ENCODE measurements at places on chromosomes 6 and 20.

DNA sequence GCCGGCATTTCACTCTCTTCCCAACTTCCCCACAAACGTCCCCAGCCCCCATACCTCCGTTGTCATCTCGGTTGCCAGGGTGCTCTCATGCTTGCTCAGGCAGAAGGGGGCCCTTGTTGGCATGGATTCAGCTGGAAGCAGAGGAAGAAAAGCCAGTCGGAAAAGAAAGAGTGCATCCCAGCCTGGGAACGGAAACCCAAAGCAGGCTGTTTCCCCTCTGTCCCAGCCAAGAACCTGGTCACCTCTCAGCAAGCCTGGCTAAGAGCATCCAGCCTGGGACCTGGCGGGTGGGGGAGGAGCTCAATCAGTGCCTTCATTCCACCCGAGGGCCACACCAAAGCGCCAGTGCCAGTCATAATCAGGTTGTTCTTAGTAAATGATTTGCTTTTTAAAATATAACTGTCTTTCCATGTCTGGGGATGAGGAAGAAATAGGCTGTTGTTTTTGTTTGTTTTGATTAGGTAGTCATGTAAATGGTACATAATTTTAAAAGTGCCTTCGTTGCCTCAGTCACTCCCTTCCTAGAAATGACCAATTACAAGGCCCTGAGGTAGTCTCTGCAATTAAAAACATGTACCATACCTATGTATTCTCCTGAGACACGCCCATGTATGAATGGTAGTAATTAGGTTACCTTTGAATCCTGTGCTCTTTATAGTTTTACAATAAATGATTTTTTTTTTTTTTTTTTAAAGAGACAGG lies 21.1 kb downstream of the CHMP4B start:
- DNase-seq, result peak; percentile 88

DNA sequence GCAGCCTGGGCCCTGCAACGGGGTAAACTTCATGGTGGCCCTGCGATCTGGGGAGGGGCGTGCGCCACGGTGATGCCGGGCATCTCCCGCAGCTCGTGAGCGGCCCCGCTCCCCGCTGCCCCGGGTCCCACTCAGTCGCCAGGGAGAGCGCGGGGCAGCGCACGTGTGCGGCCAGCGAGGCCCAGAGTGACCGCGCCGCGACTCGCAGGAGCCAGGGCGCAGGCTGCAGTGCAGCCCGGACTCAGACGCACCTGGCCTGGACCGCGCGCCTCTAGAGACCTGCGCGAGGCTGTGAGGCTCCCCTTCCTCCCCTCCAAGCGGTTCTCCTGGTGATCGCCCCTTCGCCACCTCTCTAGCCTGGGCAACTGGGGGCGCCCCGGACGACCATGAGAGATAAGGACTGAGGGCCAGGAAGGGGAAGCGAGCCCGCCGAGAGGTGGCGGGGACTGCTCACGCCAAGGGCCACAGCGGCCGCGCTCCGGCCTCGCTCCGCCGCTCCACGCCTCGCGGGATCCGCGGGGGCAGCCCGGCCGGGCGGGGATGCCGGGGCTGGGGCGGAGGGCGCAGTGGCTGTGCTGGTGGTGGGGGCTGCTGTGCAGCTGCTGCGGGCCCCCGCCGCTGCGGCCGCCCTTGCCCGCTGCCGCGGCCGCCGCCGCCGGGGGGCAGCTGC lies 652 bp downstream of the BMP6 start:
- no peak for DNase-seq

DNA sequence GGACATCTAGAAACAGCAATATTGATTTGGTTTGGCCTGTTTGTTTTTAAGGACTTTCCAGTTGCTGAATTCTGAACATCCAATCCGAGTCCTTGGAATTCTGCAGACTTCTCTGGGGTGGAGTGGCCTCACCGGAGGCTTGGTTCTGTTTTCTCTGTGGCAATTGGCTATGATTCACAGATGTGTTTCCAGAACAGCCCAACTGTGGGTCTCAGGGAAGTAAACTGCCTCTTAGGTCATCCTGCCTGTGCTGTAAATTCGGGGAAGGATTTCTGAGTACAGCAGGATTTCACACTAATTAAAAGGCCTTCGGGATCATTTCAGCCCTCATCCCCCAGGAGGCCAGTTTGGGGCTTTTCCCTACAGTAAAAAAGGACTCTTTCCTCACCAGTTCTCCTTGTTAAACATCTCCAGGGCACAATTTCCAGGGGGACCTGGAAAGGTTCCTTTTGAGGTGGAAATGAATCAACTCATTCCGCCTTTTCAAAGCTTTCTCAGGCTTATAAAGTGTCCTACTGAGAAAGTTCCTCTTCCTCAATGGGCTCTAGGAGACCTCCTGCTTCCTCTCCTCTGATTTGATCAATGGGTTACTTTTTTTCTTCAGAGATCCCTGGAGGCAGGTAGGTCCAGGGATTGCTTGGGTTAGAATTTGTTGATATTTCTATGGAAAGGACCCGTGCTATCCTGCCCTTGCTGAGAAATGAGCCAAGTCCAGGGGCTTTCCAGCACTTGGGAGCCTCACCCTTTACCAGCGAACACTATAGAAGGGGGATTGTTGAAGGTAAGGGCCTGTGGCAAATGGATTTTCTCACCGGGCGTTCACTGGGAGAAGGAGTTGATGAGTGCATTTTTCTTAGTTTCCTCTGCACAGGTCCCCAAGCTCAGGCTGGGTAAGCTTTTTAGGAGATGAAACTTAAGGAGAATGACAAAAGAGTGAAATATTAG lies 114.6 kb downstream of the CLIC5 start:
- DNase-seq, result no peak

DNA sequence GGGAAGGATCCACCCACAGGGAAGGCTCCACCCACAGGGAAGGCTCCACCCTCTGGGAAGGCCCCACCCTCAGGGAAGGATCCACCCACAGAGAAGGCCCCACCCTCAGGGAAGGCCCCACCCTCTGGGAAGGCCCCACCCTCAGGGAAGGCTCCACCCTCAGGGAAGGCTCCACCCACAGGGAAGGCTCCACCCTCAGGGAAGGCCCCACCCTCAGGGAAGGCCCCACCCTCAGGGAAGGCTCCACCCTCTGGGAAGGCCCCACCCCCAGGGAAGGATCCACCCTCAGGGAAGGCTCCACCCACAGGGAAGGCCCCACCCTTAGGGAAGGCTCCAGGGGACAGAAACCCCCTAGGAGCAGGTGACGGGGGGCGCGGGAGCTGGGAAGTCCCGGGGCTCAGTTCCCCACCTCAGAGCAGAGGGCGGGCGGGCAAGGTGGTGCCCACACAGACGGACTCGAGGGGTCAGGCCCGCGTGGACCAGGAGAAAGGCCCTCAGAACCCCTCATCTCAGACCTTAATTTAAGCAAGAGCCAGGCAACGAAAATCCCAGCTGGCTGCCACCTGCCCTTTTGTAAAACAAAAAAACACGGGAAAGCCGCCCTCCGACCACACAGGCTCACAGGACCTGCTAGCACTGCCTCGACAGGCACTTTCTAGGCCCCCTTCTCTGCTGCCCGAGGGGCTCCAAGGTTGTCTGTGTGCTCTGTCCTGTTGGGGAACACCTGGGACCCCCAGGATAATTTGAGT lies 39.7 kb downstream of the KCNQ2 start:
- DNase-seq, result no peak

DNA sequence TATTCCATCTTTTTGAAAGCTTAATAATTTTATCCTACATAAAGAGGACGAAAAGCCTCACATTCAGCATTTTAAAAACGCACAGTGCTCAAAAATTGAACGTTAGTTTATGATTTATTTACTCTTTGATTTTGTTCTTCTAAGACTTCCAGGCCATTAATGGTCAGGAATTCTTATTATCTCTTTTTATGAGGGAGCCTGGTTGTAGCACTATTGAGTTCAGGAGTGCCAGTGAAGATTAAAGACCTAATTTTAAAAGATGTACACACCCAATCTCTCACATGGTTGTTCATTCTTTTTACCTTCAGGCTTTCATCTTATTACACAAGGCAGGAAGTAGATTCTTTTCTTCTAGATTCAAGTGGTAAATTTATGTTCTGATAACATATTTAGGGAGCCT lies 68.6 kb downstream of the HDDC2 start:
- DNase-seq, result no peak

DNA sequence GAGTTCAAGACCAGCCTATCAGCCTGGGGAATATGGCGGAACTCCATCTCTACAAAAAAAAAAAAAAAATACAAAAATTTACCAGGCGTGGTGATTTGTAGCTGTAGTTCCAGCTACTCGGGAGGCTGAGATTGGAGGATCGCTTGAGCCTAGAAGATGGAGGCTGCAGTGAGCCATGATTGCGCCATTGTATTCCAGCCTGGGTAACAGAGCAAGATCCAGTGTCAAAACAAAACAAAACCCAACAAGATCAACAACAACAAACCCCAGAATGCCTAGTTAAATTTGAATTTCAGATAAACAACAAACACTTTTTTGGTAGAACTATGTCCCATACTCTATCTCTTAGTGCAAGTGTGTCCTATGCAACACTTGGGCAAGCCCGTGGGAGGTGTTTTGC lies 39.9 kb downstream of the SNAI1 start:
- no peak for DNase-seq

DNA sequence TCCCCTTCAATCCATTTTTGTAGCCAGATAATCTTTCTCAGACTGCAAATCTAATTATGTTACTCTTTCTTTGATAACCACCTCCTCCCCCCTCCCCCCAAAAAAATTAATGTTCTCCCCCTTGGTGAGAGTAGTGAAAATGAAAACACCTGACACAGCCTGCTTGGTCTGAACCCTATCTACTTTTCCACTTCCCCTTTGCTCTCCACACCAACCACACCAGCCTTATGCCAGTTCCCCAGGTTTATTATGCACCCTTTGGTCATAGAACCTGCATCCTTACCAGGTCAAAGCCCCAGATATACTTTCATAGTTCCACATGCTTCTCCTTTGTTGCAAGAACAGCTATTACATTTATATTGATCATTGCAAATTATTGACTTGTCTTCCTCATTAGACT lies 19.4 kb downstream of the PFDN4 start:
- no peak for DNase-seq

DNA sequence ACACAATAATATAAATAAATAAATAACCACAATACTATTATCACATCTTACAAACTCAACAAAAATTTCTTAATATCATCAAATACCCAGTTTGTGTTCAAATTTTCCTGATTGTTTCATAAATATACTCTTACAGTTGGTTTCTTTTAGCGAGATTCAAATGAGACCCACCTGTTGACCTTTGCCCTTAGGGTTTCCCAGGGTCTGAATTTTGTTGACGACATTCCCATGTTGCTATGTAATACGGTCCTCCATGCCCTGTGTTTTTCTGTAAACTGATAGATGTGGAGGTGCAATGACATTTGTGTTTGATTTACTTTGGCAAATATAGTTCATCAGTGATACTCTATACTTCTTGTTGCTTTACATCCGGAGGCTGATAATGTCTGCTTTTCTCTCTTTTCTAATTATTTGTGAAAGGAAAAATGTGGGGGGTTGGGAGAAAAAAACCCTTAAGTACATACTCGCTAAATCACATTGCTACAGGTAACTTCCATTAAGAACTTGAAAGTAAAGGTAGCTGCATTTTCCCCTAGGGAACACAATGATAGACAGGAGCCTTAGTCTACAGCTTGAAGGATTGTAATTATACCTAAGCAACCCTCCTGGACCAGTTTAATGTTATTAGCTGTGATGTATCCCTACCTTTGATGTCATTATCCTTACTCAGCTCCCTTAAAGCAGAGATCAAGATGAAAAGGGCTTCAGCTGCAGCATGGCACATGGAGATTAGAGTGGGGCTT lies 6.6 kb downstream of the MOG start:
- no peak for DNase-seq

DNA sequence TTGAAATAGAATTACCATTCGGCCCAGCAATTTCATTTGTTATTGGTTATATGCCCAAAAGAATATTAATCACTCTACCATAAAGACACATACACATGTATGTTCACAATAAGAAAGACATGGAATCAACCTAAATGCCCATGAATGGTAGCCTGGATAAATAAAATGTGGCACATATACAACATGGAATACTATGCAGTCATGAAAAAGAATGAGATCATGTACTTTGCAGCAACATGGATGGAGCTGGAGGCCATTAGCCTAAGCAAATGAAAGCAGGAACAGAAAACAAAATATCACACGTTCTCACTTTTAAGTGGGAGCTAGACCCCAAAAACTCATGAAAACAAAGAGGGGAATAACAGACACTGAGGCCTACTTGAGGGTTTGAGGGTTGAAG lies 52.6 kb upstream of the RNGTT start:
- DNase-seq, result no peak

- no peak for DNase-seq
Observed at GRCh38 chr6:93341900-93342613, 77.3 kb downstream of the EPHA7 start.

DNA sequence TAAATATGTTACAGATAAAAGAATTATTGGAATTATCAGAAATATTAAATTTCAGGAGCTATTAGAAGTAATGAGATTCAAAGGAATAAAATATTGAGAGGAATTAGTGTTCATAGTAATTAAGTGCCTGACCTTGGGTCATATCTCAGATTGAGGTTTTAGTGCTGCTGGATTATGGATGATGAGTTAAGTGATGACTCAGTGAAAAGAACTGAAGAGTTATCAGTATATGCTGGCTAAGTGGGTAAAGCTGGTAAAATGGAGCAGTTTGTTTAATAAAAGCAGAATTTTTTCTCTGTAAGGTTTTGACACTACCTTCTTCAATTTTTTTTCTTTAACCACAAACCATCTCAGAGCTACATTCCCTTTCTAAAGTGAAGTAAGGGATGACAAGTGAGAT lies 206.7 kb downstream of the MANEA start:
- DNase-seq, result no peak

GRCh38 chr6:4356899-4357659 lies 221.7 kb upstream of the ECI2 start:
- DNase-seq, result no peak

DNA sequence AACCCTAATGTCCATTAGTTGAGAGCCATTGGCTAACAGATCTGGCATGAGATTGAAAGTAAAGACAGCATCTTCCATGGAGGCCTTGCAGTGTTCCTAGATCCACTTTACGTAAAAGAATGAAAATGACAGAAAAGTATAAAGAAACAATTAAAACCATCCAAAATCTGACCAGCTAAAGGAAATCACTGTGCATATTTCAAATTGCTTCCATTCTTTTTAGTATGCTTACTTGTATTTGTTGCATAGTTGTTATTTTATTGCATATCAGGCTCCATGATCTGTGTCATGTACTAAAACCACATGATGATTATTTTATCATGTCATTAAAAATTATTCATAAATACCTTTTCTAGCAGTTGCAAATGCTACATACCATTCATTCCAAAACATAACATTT lies 67.9 kb downstream of the GCLC start:
- no peak for DNase-seq

- DNase-seq, result peak; percentile 27
Observed at GRCh38 chr20:48846516-48847492, 19.0 kb upstream of the PREX1 start.
